Stimulated activated CD4-positive, alpha-beta T cell treated with anti-CD3 and anti-CD28 coated beads, Interleukin-1b, Interleukin-23, amount 100 ng/mL, for 48 hours (primary cell): ENCODE measurements at places on chromosomes 5 and 9.

- no peak for DNase-seq
These were observed 293.0 kb downstream of the ATPSCKMT start for GRCh38 chr5:9956725-9957124.

DNA sequence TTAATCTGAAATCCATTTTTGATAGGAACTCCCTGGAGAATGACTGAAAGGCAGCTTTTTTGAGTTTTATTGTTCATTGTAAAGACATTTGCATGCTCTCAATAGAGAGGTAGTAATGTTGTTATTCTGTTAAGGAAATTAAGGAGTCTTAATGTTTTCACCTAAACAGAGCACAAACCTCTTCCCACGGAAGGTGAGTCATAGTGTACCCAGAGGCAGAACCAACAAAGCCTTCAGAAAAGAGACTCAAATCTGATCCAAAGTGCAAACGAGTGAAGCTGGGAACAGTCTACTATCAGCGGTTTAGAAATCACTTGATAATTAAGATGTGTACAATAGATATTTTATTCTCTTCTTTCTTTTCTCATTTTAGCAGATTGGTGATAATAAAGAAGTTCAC is 470.5 kb downstream of the PLK2 start:
- no peak for DNase-seq

DNA sequence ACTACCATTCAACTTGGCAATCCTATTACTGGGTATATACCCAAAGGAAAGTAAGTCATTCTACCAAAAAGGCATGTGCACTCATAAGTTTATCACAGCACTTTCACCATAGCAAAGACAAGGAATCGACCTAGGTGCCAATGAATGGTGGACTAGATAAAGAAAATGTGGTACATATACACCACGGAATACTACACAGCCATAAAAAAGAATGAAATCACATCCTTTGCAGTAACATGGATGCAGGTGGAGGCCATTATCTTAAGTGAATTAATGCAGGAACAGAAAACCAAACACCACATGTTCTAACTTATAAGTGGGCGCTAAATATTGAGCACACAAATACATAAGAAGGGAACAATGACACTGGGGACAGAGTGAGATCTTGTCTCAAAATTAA is 65.8 kb upstream of the SUB1 start:
- no peak for DNase-seq

GRCh38 chr9:36191686-36192085 is 965 bp downstream of the CLTA start:
- no peak for DNase-seq

- no peak for DNase-seq
These were observed 64.9 kb downstream of the SLC25A46 start for GRCh38 chr5:110803467-110804326.

DNA sequence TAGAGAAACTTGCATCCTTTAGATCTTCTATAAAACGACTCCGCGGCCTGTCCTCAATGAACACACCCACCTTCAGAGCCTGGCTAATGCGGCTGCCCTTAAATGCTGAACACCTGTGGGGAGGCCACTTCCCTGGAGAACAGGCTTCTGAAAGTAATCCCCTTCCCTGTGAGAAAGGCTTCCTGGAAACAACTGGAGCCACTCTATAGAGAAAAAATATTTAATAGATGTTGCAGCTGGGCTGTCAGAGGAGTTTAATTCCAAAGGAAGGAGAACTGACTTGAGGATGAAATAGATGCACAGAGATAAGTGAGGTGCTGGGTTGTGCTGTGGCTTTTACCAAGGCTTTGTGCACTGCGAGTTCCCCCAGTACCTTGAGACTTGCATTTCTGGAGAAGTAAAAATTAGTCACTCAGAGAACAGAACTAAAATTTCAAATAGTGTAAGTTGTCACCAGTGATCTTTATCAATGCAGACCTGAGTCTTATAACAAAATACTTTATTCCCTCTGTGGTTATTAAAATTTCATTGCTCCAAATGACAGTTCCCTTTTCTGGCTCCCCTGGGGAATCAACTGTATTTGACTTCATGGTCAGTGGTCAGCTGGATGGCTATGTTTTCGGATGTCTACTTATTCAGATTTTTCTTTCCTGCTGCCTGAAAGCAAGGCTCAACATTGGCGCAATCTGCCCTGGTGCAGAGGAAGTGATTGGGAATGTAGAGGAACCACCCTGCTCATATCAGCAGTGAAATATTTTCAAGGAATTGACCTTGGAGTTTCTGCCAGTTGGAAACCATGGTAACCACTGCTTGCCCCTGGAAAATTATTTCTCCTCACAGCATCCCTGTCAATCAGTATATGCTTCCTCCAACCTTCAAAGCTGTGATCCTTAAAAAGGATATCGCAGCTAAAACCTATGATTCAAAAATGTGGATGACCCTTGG is 238.8 kb downstream of the SMARCA2 start:
- DNase-seq, result no peak

GRCh38 chr9:6186691-6187090 is 28.9 kb upstream of the IL33 start:
- DNase-seq, result no peak

GRCh38 chr9:36136894-36137391 is 410 bp downstream of the GLIPR2 start:
- DNase-seq, result no peak

- no peak for DNase-seq
These were observed 92.8 kb downstream of the TAF11L14 start for GRCh38 chr5:17727098-17727497.

- no peak for DNase-seq
These were observed 6.5 kb upstream of the AK1 start for GRCh38 chr9:127883959-127884358.

DNA sequence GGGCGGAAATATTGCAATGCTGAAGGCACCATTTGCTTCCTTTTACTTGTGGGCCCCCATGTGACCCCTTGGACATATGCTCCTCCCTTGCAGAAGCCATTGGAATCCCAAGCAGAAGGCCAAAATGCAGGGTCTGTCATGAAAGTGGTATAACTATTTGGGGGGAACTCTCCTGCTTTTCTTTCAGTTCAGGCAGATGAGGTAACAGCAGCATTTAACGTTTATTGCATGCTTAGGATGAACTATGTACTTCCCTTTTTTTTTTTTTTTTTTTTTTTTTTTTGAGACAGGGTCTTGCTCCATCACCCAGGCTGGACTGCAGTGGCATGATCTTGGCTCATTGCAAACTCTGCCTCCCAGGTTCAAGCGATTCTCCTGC is 7.8 kb downstream of the FOXI1 start:
- DNase-seq, result no peak

DNA sequence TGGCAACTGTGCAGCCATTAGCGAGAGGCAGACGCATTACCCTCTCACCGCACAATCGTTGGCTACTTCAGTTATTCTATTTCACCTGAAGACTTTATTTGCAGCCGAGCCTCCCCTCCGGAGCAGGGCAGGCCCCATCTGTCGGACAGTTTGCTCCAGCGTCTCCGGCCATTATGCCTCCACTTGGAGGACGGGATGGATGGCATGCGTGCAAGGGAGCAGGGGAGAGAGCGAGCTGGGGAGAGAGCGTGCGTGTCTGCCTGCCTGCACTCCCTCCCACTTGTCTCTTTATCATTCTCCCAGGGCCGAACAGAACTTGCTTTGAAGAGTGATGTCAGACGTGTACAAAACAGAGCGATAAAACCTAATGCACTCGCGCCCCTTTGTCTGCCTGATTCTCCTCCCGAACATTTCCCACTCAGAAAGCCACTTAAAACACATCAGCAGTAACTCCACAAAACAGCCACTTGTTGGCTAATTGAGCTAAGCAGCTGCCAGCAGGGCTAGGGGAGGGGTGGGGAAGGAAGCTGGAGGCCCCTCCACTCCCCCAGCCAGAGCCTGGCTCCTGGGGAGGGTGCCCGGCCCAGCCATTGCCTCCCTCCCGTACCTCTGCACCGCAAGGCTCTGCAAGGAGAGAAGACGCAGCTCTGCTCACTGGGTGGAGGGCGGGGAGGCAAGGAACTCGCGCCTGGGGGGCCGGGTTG is 43.4 kb upstream of the FUBP3 start:
- no peak for DNase-seq

DNA sequence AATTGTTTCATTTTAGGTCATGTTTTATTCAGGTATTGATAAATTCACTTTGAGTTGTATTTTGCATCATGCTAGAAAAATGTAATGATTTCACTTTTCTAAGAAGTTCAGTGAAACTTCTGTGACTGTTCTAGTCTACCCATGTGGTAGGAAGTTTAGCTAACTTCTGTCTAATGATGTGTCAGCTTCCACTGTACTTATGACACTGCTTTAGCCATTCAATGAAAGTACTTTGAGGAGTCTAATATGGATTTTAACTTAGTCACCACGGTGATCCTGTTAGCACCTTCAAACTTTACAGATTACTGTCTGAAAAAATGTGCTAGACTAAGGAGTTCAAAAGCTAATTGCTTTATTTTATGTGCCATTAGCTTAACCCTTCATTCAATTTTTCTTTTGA is 1510.5 kb upstream of the CDH9 start:
- DNase-seq, result no peak

DNA sequence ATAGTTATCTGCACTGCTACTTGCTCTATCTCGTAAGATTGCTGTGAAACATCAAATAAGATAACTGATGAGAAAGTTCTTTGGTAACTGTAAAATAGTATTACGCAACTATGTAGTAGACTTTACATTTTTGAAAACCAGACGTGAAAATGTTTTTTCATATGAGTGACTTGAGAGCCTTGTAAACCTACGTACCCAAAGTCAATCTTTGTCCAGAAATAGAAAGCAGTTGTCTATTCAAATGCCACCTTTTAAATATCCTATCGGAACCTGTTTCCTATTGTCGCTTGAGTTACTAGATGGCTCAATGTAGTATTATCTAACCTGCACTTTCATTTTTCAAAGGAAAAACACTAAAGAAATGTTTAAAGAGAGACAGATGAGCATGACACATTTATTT is 1.6 kb downstream of the FNIP1 start:
- DNase-seq, result no peak

DNA sequence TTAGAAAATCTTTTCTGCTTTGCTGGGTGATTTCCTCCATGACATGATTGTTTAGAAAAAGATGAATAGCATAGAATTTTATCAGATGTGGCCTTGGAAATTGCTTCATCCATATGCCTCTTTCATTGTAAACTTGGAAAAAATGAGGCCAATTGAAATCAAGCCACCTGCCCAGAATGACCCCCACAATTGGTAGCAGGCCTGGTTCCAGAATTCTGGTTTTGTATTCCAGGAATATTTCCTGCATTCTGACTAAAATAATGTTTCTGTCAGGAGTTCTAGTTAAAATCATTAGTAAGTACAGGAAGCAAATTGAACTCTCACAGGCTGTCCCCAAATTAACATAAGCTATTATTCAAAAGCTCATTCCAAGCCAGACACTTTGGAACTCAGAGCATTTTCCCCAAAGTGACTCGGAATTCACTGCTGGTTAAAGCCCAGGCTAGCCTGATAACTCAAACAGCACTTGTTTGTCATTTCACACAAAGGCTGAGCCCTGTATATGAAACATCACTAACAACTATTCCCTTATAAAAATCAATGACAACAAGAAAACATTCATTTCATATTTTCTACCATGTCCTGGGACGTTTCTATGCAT is 75.1 kb upstream of the ADCY2 start:
- no peak for DNase-seq

DNA sequence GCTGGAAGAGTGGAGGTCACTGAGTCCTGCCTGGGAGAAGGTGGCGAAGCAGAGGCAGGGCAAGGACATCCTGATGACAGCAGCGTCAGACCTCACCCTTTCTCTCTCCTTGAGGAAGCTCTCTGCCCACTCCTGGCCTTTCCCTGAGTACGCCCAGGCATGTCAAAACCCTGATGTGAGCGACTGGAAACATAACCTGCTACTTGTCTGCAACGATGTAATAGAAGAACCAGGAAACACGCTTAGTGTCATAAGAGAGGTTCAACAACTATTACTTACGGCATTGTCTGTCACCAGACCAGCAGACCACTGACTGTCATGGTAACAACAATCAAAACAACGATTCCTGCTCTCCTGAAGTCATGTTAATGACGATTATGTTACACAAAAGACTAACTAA is 152.4 kb downstream of the ACTL7B start:
- DNase-seq, result no peak

- DNase-seq, result no peak
These were observed 121.2 kb upstream of the ST8SIA4 start for GRCh38 chr5:101024299-101024698.

DNA sequence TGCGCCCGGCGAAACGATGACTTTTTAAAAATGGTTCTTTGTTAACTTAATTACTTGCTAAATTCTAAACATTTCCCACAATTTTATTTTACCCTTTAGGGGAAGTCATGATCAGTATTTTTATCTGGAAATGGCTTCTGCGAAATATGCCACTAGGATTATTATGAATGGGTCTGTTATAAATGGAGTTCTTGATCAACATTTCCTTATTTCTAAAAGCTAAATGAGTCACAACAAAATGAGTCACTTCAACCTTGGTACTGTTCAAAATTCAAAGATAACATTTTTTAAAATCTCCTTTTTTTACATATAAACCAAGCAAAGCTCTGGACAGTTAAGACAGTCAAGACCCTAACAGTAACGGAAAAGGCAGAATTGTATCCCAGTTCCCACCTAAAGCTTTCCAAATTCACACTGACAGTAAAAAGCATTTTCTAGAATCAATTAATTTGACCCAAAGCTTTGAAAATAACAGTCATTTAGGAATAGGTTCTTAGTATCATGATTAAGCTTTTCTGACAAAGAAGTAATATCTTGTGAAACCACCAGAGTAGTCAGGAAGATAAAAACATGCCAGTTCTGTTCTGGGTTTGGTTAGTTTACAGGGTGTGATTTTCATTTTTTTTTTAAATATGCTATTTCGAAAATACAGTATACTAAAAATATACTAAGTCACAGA is 81.7 kb downstream of the LHFPL2 start:
- DNase-seq, result no peak

GRCh38 chr9:109379513-109379912 is 58.7 kb upstream of the EPB41L4B start:
- no peak for DNase-seq

DNA sequence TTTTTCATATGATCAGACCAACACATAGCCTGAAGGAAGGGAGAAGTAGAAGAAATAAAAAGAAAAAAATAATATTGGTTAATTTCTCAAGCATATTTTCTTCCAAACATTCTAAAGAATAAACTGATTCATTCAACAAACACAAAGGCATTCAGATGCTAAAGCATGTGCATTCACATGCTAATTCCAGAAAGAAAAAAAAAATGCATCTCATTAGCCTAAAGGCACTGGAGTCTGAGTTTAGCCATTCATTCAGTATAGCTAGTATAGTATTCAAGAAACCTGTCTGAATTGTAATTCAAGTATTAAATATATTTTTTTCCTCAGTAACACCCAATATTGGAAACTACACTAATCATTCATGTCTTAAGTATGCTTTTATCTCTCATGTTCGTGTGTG is 61.0 kb upstream of the FER start:
- no peak for DNase-seq

- DNase-seq, result no peak
These were observed 85.8 kb downstream of the RIC1 start for GRCh38 chr9:5714501-5715401.

DNA sequence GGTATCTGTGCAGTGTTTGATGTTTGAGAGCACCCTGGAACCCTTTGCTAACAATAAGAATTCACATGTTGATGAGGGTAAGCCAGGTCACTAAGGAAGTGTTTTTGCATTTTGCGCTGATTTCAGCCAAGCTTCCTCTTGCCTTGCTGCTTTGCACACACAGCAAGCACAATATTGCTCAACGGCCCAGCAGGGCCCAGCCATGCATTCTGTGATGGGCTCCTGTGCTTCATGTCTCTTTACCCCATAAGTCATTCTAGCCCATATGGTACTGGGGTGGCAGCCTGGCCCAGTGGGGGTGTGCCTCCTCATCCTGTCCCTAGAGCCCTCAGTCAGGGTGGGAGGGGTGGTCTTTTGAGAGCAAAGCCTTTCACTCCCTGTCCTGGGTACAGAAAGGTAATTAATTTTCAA is 481.3 kb downstream of the GADD45G start:
- DNase-seq, result no peak

GRCh38 chr5:77397686-77398292 is 94.3 kb downstream of the WDR41 start:
- no peak for DNase-seq
